Panc1 (cell line): ENCODE measurements at places on chromosomes 7 and 10. TPM values are rescaled to one million over a fixed set of nuclear protein-coding genes. Genes with fewer than 3 reads are reported as not detected.

DNA sequence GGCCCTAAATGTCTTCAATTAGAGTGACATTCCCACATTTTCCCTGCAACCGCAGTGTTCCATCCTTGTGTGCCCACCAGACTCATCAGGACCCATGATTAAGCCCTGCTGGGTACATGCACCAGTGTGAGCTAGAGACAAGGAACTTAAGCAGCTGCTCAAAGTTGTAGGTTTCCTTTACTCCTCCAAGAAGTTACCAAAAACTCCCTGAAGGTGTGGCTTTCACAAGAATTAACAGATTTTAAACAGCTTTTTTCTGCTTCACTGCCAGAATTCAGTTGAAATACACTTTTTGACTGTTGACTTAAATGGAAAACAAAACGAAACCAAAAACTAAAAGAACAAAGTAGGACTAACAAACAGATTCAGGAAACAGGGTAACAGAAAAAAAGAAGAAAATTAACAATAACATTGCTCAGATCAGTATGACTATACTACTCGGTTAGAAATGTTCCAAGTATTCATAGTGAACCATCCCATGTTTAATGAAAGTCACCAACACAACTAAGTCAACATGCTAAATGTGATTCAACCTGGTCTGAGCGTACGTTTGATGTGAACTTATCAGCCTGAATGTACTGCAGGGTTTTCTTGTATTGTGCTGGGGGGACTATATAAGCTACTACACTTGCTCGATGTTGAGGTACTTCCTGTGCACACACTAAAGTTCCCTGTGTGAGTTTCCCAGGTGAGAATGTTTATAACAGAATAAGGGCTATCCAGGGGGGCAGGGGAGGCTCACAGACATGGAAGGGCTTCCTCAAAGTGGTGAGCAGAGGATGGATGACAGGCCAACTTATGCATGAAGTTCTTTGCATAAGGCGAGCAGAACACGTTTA, 22.2 kb downstream of the SLC37A3 start:
- DNase-seq: no peak

DNA sequence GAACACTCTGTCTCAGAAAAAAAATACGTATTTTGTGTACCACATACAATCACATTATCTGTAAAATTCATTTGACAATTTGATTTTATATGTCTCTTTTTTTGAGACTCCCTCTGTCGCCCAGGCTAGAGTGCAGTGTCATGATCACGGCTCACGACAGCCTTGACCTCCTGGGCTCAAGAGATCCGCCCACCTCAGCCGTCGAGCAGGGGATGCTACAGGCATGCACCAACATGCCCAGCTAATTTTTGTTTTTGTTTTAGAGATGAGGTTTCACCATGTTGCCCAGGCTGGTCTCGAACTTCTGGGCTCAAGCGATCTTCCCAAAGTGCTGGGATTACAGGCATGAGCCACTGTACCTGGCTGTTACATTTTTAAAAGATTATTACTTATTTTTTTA, 11.6 kb upstream of the BAZ1B start:
- DNase-seq: no peak

DNA sequence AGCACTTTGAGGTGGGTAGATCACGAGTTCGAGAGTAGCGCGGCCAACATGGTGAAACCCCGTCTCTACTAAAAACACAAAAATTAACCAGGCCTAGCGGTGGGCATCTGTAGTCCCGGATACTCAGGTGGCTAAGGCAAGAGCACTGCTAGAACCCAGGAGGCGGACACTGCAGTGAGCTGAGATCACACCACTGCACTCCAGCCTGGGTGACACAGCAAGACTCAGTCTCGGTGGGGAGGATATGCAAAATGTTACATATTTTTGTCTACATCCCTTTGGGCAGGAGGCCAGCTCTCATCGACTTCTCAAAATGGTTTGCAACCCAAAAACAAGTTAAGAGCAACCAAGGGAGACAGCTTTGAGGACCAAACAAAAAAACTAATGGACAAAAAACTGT, 8.2 kb downstream of the ATE1 start:
- no peak for DNase-seq

DNA sequence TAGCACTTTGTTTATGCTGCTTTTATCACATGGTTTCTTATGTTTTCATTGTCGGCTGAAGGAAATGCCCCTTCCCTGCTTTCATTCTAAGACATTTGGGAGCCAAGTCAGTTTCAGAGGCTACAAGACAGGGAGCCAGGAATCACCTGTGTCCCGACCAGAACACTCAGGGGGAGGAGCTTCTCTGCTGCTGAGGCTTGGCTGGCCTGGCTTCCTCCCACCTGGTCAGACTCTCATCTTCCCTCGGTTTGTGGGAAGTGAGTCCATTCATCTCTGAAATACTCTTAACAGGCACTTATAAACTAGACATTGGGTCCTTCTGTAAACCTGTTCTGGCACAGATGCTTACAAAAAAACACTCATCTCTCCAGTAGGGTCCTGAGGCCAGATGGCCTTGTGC, 19.6 kb upstream of the GOLGA7B start:
- no peak for DNase-seq

DNA sequence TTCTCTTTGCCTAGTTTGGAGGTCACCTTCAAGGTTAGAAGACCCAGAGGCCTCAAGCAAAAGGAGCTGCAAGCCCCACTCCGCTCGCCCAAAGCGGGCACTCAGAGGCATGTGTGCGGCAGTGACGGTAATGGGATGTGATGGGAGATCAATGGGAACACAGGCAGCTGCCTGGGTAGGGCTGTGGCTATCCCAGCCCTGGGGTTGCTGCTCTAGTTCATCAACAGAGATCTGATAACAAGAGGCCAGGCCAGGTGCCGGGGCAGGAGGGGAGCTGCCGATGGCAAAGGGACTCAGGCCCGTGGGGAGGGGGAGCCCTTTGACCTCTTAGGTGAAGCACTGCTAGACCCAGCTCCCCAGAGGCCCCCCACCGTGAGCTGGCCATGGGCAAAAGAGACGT, 52.0 kb upstream of the GNA12 start:
- DNase-seq: no peak

DNA sequence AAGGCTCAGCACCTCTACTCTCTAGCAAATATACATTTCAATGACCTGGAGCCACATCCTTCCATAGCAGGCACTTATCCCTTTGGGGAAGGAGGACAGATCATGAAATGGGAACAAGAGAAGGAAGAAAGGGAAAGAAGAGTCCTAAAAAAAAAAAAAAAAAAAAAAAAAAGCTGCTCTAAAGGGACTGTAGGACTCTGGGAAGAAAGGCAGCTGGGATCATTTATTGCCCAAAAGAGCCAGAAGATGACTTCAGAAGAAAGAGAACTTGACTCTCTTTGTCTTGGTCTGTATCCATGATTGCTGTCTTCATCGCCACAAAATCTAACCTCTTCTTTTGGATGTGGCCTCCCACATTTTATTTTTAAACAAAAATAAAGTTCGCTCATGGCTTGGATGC, 203.6 kb upstream of the CELF2 start:
- DNase-seq: no peak

DNA sequence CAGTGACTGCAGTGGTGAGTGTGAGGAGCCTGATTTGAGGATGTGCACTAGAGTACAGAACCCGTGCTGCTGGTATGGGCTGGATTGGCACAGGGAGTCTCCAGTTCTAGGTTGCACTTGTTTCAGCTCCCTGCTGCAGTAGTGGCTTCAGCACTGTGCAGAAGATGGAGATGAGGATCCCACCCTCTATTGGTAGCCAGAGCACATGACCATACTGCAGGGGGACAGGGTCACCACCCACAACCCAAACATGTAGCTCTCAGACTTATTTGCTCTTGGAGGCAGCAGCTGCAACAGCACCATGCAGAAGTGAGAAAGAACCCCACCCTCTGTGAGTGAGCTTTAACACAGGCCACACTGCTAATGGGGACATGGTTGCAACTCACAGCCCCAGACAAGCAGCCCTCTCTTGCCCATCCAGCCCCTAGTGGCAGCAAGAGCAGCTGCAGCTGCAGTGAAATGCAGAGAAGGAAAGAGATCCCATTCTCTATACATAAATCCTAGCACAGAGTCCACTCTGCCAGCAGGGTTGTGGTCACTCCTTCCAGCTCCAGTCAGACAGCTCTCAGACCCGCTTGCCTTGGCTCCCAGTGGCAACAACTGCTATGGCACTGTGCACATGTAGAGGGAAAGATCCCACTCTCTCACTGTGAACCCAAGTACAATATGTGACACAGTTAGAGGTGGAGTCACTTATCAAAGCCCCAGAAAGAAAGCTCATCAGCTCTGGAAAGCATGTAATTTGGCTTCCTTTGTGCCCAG, 51.4 kb upstream of the SCIN start:
- DNase-seq: no peak

DNA sequence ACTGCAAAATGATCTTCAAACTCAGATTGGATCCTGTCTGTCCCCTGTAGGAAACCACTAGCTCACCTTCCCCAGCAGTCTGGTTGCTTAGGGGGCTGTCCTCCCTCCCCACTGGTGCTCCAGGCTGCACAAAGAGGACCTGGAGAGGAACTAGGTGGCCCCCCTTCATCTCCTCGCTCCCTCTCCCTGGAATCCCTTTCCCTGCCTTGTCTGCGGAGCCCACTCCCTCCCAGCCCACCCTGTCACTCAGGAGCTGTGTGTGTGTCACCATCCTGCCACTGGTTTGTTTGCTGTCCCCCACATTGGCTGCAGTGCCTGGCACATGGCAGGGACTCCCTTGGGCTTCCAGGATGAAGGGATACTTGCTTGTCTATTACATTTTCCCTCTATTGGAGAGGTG, 35.5 kb upstream of the ZMIZ2 start:
- no peak for DNase-seq

- DNase-seq: no peak
These were observed 3.5 kb downstream of the MNX1 start for GRCh38 chr7:157006829-157007469.

DNA sequence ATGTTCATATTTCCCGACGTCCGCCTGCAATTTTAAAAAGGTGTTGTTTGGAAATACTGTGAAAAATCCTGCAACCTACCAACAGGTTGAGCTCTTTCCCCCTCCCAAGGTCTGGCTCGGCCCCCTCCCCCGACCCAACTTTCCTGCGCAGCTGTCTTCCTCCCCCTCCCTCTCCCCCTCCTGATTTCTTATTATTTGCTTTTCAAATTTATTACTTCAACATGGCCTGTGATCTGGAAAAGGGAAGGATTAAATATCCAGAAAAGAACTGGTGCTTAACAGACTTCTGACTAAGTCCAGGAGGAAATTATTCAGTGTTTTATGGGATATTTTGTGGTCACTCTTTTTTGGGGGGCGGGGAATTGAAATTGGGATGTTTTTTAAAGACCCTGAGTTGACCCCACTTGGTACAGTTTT, 2.4 kb downstream of the ARID5B start:
- no peak for DNase-seq

GRCh38 chr7:114687238-114687637, 234.7 kb upstream of the MDFIC start:
- DNase-seq: no peak

GRCh38 chr7:102426268-102427018, 6.9 kb upstream of the ORAI2 start:
- no peak for DNase-seq

Gene FAM25C
- total RNA-seq: not detected

Gene TMEM130
- 0.41 TPM for total RNA-seq

Gene TRIM73
- total RNA-seq: 4.1 TPM

Gene FOXI2
- total RNA-seq: not detected

Gene NANOS1
- total RNA-seq: 18.0 TPM

Gene WDR91
- 8.8 TPM for total RNA-seq

Gene CCL24
- not detected for total RNA-seq

Gene WEE2
- not detected for total RNA-seq
